ENCODE measurements at places on chromosomes 4 and X.

DNA sequence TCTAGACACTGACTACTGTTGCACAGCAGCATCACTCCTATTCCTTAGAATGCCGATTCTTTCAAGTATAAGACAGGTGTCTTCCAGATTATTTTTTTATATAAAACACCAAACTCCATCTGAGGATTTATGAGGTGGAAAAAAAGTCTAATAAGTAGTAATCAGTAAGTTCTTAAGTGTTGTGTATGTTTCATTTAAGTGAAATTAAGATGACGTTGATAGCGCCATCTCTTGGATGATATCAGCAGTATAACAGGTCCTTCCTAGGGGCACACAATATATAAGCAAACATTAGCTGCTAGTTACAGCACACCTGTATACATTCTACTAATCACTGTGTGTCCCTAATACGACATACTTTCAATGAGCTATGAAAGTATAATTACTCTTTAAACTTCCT, 99.6 kb upstream of the STS start:
- DNase-seq = no peak

DNA sequence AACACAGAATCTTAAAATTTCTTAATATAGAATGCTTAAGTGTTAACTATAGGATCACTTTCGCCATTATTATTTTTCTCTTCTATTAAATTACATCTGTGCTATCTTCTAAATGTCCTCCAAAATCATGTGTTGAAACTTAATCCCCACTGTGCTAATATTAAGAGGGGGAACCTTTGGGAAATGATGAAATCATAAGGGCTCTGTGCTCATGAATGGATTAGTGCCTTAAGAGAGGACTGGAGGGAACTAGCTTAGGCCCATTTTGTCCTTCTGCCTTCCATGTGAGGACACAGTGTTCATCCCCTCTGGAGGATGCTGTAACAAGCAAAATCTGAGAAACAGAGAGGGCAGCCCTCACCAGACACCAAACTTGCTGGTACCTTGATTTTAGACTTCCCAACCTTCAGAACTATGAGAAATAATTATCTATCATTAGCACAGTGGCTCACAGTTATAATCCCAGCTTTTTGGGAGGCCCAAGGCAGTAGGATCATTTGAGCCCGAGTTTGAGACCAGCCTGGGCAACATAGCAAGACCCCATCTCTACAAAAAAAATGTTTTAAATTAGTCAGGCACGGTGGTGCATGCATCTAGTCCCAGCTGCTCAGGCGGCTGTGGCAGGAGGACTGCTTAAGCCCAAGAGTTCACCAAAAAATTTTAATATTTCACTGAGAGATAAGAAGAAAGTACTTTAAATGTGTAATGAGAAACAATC, 26.3 kb downstream of the KLHL8 start:
- DNase-seq = no peak

- no peak for DNase-seq
Measured at GRCh38 chrX:30735839-30736238, 82.6 kb downstream of the GK start.

DNA sequence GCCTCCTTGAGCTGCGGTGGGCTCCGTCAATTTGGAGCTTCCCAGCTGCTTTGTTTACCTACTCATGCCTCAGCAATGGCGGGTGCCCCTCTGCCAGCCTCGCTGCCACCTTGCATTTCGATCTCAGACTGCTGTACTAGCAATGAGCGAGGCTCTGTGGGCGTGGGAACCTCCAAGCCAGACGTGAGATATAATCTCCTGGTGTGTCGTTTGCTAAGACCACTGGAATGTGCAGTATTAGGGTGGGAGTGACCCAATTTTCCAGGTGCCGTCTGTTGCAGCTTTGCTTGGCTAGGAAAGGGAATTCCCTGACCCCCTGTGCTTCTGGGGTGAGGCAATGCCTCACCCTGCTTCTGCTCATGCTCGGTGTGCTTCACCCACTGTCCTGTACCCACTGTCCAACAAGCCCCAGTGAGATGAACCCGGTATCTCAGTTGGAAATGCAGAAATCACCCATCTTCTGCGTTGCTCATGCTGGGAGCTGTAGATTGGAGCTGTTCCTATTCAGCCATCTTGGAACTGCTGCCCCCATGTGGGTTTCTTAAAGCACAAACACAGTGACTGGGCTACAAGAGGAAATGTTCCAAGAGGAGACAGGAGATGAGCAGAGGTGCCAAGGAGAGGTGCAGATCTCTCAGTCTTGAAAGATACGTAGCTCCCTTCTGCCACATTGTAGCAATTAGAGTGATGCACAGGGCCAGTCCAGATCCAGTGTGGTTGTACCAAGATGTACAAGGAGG, 193.0 kb upstream of the IGFBP7 start:
- DNase-seq = no peak

DNA sequence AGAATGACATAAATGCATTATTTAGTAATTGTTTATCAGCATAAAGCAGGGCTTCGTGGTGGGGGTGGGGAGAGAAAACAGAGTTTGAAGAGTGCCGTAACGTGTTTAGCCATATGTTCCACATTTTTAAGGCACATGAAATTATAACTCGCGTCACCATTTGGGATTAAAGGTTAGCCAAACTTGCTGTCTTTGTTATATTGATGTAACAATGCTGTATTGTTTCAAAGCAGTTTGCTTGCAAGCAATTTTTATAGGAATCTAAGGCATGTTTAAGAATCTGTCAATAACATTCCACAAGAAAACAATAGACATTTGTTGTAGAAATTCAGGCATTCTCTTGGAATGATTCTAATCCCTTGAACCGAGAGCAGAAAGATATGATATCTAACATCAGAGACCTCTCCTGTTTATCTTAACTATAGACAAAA, 78.3 kb downstream of the CLDN22 start:
- DNase-seq = no peak

DNA sequence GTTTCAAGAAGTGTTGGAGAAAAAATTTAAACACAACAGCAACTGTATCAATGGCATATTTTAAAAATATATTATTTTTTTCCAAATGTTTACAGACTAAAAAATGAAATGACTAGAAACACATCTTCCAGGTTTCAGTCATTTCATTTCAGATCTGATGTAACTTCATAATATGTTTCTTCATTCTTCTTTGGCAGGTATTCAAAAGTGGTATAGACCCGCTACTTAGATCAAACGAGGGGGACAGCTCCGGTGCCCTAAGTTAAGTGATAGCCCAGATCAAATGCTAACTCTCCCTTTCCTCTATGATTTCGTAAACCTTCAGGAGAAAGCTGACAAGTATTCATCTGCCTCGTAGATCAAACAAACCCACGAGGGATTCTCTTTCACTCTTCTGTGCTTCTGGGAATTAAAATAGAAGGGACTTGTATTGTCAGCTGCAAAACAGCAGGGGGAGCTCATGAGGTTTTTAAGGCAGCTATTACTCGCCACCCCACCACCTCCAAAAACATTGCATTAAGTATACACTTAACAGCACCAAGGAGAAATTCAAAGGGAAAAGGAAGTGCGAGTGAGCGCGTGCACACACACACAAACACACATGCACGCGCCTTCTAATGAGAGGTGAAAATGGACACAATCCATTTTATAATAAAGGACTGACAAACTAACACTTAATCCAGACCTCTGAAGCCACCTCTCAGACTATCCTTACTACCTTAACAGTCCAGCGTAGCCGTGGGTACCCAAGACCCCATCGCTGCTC, 21.4 kb downstream of the HELT start:
- DNase-seq = peak; percentile 31

GRCh38 chr4:108160741-108161352, 7.9 kb downstream of the LEF1 start:
- no peak for DNase-seq

GRCh38 chr4:24979554-24979953, 51.2 kb downstream of the LGI2 start:
- no peak for DNase-seq

GRCh38 chr4:185426960-185427688, 1.4 kb upstream of the UFSP2 start:
- no peak for DNase-seq

DNA sequence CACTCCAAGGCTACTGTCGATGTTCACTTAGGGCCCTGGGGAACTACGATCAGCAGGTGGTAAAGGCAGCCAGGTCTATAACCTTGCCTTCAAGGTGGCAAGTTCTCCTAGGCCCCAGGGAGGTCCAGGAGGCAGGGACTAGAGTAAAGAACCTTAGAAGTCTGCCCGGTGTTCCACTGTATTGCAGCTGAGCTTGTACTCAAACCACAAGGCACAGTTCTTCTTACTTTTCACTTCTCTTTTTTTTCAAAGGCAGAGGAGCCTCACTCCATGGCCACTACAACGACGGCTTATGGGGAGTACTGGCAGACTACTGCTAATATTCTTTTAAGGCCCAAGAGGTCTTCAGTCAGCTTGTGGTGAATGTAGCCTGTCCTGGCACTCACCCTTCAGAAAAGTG, 78.8 kb upstream of the GPR174 start:
- no peak for DNase-seq

DNA sequence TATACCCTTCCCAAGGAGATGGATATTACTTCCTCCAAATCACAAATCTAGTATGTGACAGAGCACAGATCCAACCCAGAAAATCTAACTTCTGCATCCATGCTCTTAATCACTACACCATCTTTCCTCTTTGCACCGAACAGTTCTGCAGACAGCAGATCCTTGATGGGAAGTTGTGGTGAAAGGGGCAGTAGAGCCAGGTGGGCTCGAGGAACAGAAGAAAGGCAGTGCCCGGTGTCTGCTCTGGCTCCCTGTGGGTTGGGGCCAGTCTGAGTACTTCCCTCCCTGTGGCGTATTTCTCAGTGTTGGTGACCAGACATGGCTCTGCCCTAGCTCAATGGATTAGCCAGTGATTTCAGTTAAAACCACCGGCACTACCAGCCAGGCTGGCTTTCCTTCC, 15.3 kb downstream of the HOPX start:
- DNase-seq = no peak

GRCh38 chrX:20315140-20315539, 48.4 kb upstream of the RPS6KA3 start:
- no peak for DNase-seq

- DNase-seq = no peak
Measured at GRCh38 chr4:121978172-121978516, 26.3 kb upstream of the TRPC3 start.

DNA sequence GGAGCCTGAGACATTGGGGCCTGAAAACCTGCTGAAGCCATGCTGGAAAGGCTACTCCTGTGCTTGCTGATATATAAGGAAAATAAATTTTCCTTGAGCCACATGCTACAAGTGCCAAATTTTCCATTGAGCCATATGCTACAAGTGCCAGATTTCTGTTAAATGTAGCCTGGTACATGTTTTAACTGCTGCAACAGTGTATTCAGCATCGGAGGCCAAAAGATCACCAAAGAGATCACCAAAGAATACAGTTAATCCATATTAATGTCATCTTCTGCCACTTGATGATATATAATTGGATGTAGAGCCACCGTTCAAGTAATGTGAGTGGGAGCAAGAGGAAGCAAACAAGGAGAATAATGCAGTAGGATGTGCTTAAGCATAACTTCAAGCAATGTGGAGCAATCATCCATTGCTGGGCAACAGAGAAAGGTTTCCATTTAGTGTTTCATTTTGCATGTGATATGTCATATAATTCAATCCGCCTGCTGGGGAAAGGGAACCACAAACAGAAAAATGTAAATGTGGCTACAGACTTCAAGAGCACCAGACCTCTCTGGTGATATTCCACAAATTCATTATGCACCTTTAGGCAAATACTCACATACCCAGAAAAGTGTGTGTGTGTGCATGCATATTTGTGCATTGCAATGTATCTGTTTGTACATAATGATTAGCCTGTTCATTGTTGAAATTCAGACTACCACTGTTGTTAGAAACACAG, 295.9 kb downstream of the KCNIP4 start:
- no peak for DNase-seq

DNA sequence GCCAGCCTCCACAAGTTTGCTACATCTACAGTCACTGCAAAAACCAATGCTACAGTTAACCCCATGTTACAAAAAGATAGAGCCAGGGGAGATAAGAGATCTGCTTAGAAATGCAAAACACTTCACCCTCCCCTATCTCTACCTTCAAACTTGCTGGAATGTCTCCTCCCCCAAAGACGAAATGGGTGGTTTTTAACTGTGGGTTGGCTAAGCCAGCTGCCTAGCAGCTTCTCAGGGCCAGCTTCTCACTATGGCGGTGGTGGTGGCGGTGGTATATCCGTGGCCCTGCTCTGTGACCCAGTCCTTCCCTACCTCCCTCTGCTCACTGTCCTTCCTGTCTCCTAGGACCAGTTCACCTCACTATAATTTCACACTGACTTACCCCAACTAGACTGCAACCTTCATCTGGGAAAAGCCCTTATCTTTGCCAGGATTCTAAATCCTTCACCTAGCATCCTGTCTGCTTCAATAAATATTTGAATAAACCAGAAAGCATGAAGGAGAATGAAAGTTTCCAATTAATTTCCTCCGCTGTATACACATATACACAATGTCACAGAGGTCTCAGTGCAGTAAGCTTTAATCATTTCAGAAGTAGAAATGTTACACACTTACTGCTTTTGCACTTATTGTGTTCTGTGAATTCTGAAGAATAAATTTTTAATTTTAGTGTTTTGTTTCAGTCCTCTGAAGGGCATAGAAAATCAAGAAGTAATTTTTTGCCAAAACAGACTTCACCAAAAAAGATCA, 46.3 kb downstream of the SH3KBP1 start:
- no peak for DNase-seq

- no peak for DNase-seq
Measured at GRCh38 chr4:52873191-52873590, 11.1 kb downstream of the RASL11B start.

DNA sequence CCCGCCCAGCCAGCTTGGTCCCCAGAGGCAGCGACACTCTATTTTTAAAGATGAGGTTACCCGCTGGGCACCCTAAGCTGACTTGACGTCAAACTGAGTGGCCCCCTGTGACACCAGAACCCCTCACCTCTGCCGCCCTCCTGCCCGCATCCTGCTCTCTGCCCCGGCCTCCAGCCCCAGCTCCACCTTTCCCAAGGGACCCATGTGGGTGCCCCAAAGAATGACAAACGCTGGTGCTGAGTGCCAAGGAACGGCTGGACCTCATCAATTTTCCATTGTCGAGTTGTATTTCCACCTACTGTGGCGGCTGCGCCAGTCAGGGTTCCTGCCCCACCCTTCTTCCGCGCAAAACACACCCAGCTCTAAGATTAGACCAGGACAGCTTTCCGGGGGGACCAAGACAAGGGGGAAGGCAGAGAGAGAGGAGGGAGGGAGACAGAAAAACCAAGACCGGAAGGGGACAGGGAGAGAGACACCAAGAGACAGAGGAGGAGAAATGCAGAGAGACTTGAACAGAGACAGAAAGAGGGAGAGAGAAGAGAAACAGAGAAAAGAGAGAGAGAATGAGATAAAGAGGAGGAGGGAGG, 2.0 kb downstream of the PRKX start:
- no peak for DNase-seq
